Activated CD8-positive, alpha-beta T cell treated with anti-CD3 and anti-CD28 coated beads for 36 hours (primary cell): ENCODE measurements at places on chromosomes 16 and 17. TPM values are rescaled to one million over a fixed set of nuclear protein-coding genes. Genes with fewer than 3 reads are reported as not detected.
A peak's percentile ranks its signal among the peaks of the same experiment; 100 is the strongest.

DNA sequence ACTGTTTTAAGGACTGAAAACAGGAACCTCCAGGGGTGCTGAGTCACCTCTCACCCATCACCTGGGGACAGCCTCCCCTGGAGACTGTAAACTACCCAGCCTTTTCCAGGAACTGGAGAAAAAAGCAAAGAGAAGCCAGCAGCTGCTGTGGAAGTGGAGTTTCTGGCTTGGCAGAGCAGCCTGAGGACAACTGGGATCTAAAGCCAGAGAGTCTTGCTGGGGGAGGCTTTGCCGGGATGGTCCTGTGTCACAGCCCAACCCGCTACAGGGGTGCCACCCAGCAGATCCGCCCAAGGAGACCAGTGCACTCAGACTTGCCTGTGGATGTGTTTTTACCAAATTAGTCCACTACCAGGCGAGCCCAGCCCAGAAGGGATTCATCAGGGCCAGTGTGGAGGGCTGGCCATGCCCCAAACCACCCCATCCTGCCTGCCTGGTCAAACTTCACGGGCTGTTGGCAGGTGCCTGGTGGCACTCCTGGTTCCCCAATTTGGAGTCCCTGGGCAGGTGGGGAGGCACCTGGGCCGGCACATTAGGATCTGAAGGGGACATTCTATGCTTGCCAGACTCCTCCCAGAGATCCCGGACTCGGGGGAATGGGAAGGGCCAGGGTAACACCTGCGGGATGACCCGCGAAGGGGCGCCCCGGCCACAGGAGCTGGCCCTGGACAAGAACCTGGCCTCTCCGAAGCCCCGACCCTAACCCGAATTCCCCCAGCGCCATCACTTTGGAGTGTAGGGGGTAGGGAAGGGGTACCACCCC lies 771 bp downstream of the MSRB1 start:
- peaks cover 4% of the 10 kb centered on the region for H3K36me3 ChIP-seq
- no peaks in the 10 kb centered on the region for H3K27me3 ChIP-seq
- peak; percentile 31 for DNase-seq
- H3K4me3 ChIP-seq, result peak overlapping the region; percentile 82
- peak overlapping the region; percentile 59 for H3K27ac ChIP-seq

GRCh38 chr16:16025214-16025968 lies 76.0 kb downstream of the ABCC1 start:
- H3K4me3 ChIP-seq, result peak overlapping the region; percentile 20
- peaks cover 23% of the 10 kb centered on the region for H3K36me3 ChIP-seq
- peak; percentile 74 for DNase-seq

- peaks cover 52% of the 10 kb centered on the region for H3K4me1 ChIP-seq
- H3K27ac ChIP-seq, result peak overlapping the region; percentile 97
- no peaks in the 10 kb centered on the region for H3K27me3 ChIP-seq
- peak overlapping the region; percentile 94 for H3K4me3 ChIP-seq
- DNase-seq, result peak; percentile 99
- H3K36me3 ChIP-seq, result peaks cover 39% of the 10 kb centered on the region
Measured at GRCh38 chr16:88700636-88701482, 5.3 kb downstream of the RNF166 start.

- no peaks in the 10 kb centered on the region for H3K27me3 ChIP-seq
- peak overlapping the region; percentile 91 for H3K4me3 ChIP-seq
- peaks cover 48% of the 10 kb centered on the region for H3K4me1 ChIP-seq
- peak overlapping the region; percentile 88 for H3K27ac ChIP-seq
- peaks cover 7% of the 10 kb centered on the region for H3K36me3 ChIP-seq
- no peak for DNase-seq
Measured at GRCh38 chr16:84505249-84506187, 1.1 kb upstream of the MEAK7 start.

DNA sequence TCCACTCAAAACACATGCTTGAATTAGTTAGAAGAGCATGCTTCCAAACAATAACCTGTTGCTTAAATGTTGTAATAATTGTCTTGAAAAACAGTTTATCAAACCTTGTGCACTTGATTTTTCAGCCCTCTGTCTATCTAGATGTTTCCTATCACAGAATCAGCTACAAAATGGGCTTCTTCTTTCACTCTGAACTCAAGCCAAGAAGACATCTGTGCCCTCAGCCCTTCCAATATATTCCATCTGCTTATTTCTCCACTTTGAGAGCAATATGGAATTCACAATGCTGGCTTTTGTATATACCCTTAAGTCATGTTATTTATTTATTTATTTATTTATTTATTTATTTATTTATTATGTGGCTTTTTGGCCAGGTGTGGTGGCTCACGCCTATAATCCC lies 234.2 kb downstream of the TOX3 start:
- H3K27ac ChIP-seq, result no peak overlapping the region
- H3K27me3 ChIP-seq, result no peaks in the 10 kb centered on the region
- H3K4me1 ChIP-seq, result peaks cover 6% of the 10 kb centered on the region
- no peaks in the 10 kb centered on the region for H3K36me3 ChIP-seq

- H3K36me3 ChIP-seq, result peaks cover 11% of the 10 kb centered on the region
- H3K4me1 ChIP-seq, result peaks cover 4% of the 10 kb centered on the region
- no peak for DNase-seq
- H3K27me3 ChIP-seq, result no peaks in the 10 kb centered on the region
- no peak overlapping the region for H3K4me3 ChIP-seq
- H3K27ac ChIP-seq, result peak overlapping the region; percentile 6
Measured at GRCh38 chr16:87407511-87408112, 15.5 kb downstream of the MAP1LC3B start.

DNA sequence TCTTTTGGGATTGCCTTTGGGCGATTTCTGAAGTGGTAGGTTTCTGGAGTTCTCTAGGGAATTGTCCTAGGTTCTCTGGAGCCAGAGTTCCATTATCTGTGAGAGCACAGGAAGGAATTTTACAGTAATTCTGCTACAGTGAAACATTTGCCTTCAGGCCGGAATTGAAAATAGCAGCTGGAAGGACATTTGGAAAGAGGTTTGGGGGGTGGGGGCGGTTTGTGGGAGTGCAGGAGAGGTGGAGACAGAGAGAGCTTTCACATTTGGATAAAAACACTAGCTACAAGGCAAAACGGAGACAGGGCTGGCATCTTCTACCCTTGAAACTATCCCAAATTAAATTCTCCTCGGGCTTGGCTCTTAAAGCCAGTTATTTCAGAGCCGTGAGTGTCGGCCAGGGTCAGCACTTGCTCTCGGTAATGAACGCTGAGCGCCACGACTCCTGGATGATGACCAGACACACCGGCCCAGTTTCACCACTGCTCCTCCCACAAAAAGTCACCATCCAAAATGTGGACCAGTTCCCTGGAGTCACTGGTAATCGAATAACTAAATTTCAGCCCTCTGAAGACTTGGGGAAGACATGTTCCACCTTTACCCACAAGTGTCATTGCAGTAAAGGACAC lies 67.7 kb upstream of the TANC2 start:
- H3K36me3 ChIP-seq, result no peaks in the 10 kb centered on the region
- no peak for DNase-seq
- H3K4me3 ChIP-seq, result no peak overlapping the region
- H3K4me1 ChIP-seq, result no peaks in the 10 kb centered on the region

DNA sequence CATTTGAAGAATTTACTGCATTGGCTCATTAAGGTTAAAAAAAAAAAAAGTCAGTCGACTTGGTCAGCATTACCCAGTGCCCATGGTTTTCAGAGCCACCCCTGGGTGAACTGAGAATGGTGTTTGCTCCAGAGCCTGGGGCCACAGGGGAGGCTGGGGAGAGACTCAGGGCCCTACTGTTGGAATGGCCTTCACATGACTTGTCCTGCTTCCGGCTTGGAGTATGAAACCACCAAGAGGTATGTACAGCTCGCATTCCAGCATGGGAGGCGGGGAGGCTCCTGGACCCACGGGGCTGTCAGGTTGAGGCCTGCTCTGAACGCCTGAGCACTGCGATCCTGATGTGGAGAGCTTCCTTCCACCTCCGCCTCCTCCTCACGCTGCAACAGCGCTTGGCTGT lies 36.8 kb downstream of the MSI2 start:
- no peak for DNase-seq
- H3K27ac ChIP-seq, result no peak overlapping the region
- H3K4me3 ChIP-seq, result no peak overlapping the region
- no peaks in the 10 kb centered on the region for H3K27me3 ChIP-seq

GRCh38 chr16:11097787-11098167 lies 153.4 kb downstream of the CLEC16A start:
- no peak for DNase-seq
- no peak overlapping the region for H3K4me3 ChIP-seq
- peaks cover 73% of the 10 kb centered on the region for H3K4me1 ChIP-seq
- H3K36me3 ChIP-seq, result peaks cover 17% of the 10 kb centered on the region
- peak overlapping the region; percentile 13 for H3K27ac ChIP-seq

- H3K36me3 ChIP-seq, result no peaks in the 10 kb centered on the region
- no peak for DNase-seq
- H3K27me3 ChIP-seq, result peaks cover 13% of the 10 kb centered on the region
- peaks cover 5% of the 10 kb centered on the region for H3K4me1 ChIP-seq
- H3K27ac ChIP-seq, result no peak overlapping the region
Measured at GRCh38 chr16:83968306-83968851, 335 bp downstream of the NECAB2 start.

DNA sequence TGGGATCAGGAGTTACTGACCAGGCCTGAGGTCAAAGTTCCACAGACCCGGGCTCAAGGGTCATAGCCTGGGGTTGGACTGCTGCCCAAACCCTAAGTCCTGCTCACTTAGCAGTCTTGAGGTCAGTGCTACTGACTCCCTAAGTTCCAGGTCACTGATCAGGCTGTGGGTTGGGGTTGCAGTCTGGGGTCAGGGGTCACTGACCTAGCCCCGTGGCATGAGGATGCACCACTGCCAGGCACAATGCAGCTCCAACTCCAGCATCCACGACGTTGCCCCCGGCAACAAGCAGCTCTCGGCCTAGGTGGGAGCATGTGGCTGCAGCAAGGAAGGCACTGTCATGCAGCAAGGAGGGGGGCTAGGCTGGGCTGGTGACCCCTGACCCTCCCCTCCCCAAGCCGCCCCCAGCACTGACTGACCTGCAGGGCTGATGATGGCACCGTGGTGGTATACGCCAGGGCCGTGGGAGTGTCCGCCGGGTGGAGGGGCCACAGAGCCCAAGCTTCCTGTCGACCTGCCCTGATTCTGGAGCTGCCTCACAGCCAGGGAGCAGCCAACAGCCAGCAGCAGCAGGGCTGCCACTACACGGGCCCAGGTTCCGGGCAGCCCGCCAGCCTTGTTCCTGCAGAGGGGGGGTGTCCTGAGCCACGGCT lies 1.1 kb downstream of the GGT6 start:
- H3K4me3 ChIP-seq, result no peak overlapping the region
- H3K27me3 ChIP-seq, result no peaks in the 10 kb centered on the region
- DNase-seq, result no peak
- H3K27ac ChIP-seq, result no peak overlapping the region
- peaks cover 38% of the 10 kb centered on the region for H3K4me1 ChIP-seq

GRCh38 chr16:5516115-5516514 lies 418.5 kb upstream of the EEF2KMT start:
- no peak for DNase-seq
- no peaks in the 10 kb centered on the region for H3K4me1 ChIP-seq
- no peak overlapping the region for H3K27ac ChIP-seq
- H3K36me3 ChIP-seq, result no peaks in the 10 kb centered on the region
- H3K4me3 ChIP-seq, result no peak overlapping the region

- no peak overlapping the region for H3K4me3 ChIP-seq
- no peaks in the 10 kb centered on the region for H3K4me1 ChIP-seq
- H3K27ac ChIP-seq, result no peak overlapping the region
- no peak for DNase-seq
- no peaks in the 10 kb centered on the region for H3K27me3 ChIP-seq
Measured at GRCh38 chr16:51701025-51701424, 550.0 kb upstream of the SALL1 start.

DNA sequence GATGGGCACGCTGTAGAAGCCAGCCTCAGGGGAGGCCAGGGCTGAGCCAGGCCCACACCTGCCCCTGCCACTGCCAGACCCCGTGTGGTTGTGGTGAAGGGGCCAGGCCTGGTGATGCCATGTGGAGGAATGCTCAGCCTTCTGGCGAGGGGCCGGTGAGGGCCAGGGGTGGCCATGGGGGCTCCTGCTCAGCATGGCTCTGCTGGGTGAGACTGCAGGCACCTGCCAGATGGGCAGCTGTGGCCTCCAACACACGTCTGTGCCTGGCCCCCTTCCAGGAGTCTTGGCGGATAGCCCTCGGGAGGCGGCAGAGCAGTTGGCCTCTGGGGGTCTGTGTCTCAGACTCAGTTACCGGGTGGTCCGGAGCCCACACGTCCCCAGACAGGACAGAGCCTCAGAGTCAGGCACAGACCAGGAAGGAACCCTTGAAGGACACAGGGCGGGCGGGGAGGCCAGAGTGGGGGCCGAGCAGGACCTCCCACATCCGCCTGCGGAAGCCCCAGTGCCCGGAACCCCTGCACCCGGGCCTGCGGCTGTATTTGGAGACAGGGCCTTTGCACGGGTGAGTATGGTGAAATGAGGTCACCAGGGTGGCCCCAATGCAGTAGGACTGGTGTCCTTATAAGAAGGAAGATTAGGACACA lies 22.5 kb upstream of the CHMP6 start:
- H3K27me3 ChIP-seq, result no peaks in the 10 kb centered on the region
- H3K4me3 ChIP-seq, result no peak overlapping the region
- H3K27ac ChIP-seq, result no peak overlapping the region
- H3K36me3 ChIP-seq, result peaks cover 4% of the 10 kb centered on the region

DNA sequence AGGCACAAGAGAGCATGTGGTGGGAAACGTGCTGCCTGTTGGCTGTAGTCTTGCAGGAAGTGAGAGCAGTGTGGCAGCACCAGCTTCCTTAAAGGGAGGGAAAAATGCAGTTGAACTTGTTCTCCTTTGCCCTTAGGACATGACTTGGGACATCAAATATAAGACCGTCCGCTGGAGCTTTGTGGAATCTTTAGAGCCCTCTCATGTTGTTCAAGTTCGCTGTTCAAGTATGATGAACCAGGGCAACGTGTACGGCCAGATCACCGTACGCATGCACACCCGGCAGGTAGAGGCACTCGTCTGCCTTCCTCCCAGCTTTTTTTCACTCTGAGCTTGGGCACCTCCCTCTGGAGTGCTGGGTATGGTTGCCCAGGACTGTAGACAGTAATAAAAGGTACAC lies 23.3 kb downstream of the GPR179 start:
- no peak overlapping the region for H3K4me3 ChIP-seq
- H3K27me3 ChIP-seq, result no peaks in the 10 kb centered on the region
- DNase-seq, result no peak
- H3K36me3 ChIP-seq, result peaks cover 35% of the 10 kb centered on the region
- no peak overlapping the region for H3K27ac ChIP-seq

DNA sequence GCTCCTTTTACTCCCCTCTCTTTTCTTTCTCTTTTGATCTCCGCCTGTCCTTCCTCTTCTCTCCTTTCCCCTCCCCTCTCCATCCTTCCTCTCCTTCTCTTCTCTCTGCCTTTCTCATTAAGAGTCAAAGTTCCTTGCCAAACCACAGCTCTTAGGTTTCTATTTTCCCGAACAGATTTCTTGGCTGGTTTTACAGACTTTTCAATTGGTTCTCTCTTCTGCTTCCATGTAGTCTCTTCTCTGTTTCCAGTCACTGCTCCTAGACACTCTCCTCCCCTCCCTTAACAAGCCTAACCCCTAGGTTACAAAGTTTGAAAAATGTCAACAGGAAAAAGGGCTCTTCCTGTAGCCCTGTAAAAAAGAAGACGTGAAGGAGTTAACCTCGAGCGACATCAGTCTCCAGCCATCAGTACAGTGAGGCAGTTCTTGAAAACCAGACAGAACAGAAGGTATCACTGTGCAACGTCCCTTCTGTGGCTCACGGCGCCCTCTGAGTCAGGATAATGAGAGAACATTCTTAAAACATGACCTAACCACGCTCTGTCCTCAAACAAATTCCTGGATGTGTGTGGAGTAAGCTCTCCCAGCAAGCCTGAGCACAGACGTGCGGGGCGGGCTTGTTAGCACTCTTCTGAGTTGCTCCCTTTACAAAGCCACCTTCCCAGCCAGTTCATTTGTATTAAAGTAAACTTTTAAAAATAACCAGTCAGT lies 11.6 kb upstream of the MARCHF10 start:
- no peaks in the 10 kb centered on the region for H3K36me3 ChIP-seq
- no peak overlapping the region for H3K4me3 ChIP-seq
- H3K27me3 ChIP-seq, result peaks cover 7% of the 10 kb centered on the region
- DNase-seq, result no peak
- no peak overlapping the region for H3K27ac ChIP-seq

MYH8 gene
- not detected for total RNA-seq

ZCCHC14 gene
- 5.9 TPM for total RNA-seq

LCAT gene
- total RNA-seq, result 10.6 TPM

TNK1 gene
- 6.9 TPM for total RNA-seq
